NCI-H1105 (cell line): ENCODE measurements at places on chromosomes 2 and 18.

DNA sequence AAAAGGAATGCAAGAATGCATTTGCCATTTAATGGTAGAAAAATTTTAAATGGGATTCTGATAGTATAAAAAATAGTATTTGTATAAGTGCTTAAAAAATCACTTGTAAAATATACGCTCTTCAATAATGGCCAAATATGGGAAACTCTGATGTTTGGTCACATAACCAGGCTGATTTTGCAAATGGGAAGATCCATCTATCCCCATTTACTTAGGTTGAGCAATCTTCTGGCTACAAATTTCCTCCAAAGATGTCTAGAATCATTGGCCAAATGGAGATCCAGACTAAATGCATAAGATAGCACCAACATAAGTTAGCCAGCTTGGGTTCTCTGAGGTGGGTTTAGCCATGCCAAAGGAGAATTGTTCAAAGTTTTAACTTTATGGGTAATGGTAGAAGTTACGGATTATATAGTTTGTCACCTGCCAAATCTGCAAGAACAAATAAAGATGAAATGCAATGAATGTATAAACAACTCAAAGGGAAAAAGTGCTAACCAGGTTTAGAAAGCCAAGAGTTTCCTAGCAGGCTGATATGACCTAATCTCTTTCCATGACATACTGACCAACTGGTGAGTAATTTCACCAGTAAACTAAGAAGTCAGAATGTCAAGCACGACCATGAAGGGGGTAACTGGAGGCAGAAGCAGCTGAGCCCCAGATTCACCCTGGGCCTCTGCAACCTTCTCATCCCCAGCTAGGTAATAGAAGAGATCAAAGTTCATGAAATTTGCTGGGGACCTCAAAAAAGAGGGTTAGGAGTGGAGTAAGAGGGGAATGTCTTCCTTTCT, 10.0 kb downstream of the RHOB start:
- no peak for DNase-seq

- DNase-seq = no peak
Measured at GRCh38 chr18:62713651-62714247, 1.6 kb upstream of the PHLPP1 start.

DNA sequence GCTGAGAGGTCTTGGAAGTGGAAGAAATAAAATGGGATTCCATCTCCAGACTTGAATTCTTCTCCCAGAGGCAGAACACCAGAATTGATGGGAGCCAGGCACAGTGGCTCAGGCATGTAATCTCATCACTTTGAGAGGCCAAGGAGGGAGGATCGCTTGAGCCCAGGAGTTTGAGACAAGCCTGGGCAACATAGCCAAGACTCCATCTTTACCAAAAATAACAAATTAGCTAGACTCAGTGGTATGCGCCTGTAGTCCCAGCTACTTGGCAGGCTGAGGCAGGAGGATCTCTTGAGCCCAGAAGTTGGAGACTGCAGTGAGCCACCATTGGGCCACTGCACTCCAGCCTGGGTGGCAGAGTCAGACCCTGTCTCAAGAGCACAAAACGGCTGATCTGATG, 144.3 kb downstream of the C1D start:
- no peak for DNase-seq

GRCh38 chr2:85156619-85157018, 23.4 kb downstream of the TCF7L1 start:
- DNase-seq = no peak

- DNase-seq = no peak
Measured at GRCh38 chr18:62569081-62569655, 46.3 kb downstream of the ZCCHC2 start.

GRCh38 chr2:70962885-70963878, 15.2 kb upstream of the ANKRD53 start:
- DNase-seq = no peak

GRCh38 chr2:185875136-185875931, 136.7 kb downstream of the FSIP2 start:
- DNase-seq = no peak

DNA sequence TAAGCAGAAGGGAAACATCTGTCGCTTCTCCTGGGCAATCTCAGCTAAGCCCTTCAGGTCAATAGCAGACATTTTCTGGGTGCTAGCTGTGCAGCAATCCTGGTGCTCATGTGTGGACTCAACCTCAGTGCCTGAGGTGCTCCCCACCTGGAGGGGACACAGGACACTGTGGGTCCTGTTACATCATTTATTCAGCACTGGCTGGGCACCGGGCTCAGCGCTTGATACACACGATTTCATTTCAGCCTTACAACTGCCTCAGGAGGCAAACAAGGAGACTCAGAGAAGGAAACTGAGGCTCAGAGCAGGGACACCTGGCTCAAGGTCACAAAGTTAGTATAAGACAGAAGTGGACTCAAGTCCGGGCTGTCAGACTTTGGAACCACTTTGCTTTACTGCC, 46.7 kb downstream of the MARCO start:
- no peak for DNase-seq

DNA sequence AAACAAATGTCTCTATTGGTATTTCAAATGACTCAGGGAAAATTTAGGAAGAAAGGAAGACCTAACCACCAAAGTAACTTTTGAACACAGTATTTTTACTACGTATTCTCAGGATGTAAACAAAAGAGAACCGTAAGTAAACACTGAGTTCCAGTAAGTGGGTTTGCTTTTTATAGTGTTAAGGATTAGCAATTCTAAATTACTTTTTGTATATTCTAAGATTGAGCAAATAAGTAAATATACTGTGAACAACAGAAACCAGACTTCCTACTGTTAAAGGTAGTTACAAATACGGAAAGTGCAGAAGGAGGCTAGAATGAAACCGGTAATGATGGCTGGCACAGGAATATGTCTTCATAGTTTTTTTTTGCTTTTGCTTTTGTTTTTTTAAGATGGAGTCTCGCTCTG, 31.5 kb downstream of the SESTD1 start:
- DNase-seq = no peak
